Activated gamma-delta T cell treated with Interleukin-2 at 50 U/mL for 16 hours (primary cell): ENCODE measurements at places on chromosomes 5 and 9.
A peak's percentile ranks its signal among the peaks of the same experiment; 100 is the strongest.

GRCh38 chr5:146052780-146053179 is 52.6 kb downstream of the PLAC8L1 start:
- no peak for DNase-seq

DNA sequence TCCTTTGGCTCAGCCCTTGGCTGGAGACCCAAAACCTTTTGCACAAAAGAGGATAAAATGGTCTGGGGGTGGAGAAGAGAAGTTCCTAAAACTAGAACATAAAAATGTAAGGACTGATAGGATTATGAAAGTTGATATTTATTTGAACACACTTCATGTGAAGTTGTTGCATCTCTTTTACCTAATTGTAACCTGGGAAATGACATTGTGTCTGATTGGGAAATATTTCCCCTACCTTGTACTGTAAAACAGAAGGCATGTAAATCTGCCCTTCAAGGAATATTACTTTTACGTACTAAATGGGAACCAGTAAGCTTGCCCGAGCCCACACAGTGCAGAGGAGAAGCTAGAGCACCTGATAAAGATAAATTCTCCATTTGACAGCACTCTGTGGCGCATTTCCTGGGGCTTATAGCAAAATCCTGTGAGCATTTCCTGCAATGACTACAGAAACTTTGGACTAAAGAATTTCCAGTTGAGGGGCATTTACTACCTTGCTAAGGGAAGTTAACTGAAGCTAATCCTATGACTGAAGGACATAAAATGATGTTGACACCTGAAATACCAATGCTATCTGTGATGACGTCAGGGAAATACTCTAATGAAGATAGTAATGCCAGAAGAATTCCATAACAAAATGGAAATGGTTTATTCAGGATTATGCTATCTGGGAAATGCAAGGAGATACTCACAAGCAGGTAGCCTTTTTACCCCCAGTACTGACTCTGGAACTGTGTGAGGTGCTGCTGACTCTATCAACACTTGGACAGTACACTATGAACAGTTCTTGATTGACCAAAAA is 78.3 kb upstream of the LIFR start:
- DNase-seq: no peak

DNA sequence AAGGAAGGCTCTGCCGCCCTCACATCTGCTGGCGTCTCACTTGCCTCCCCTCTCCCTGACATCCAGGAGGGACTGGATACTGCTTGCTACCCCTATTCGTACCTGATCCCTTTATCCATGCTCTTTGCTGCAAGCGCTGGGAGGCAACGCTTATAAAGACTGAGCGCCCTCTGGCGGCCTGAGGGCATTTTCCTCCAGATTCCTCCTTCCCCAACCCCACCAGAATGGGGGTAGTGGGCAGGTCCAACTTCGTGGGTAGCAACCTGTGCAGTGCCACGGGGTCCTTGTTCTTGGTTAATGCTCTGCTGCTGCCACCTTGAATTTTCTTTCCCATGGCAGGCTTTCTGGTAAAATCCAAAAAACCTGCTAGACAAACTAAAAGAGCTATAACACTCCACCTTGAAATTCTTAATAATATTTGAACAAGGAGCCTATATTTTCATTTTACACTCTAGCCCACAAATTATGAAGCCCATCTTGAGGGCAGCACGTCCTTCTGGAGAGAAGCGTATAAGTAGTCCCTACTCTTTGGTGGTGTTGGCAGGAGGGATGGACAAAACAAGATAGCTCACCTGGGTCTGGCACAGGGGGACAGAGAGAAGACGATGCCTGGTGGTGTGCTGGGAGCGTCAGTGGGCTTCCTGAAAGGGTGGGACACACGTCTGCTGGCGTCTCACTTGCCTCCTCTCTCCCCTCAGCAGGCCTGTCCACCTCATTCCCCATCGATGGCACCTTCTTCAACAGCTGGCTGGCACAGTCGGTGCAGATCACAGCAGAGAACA is 52.5 kb downstream of the JADE2 start:
- DNase-seq: peak; percentile 76

DNA sequence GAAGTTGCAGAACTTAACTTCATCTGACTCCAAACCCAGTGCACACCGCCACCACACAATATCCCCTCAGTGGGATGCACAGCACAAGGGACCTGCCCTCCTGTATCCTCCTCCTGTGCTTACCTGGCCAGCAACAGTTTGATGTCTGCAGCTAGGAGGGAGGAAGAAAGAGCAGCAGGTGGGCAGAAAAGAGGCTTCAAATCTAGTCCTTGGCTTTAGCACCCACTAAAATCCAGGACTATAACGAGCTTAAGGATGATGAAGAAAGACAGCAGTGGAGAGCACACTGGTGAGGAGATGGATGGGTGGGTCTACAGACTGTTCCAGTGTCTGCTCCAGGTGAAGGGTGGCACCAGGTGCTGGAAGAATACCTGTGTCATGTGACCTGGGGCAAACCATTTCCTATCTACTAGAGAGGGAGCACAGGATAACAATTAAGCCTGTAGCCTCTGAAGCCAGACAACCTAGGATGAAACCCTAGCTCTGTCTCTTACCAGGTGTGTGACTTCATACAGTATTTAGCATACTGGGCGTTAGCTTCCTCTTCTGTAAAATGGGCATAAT is 100.0 kb downstream of the SH3TC2 start:
- DNase-seq: no peak

- DNase-seq: peak; percentile 76
Observed at GRCh38 chr9:127862075-127863011, 7.9 kb upstream of the ENG start.

DNA sequence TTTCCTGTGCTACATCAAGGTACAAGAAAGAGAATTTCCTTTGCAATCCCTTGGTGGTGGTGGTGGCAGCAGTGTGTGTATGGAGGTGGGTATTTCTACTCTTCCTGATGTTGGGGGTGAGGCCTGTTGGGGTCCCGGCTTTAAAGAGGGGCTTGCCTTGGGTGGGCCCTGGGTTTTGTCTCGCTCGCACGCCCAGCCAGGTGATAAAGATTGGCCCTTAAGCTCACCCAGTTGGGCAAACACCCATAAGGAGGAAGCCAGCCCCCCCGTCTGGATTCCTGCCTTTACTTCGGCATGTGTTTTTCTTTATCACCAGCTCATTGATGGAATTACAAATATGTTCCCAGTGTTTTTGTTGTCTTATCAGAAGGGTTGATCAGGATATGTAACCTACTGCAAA is 16.0 kb upstream of the SARDH start:
- no peak for DNase-seq

DNA sequence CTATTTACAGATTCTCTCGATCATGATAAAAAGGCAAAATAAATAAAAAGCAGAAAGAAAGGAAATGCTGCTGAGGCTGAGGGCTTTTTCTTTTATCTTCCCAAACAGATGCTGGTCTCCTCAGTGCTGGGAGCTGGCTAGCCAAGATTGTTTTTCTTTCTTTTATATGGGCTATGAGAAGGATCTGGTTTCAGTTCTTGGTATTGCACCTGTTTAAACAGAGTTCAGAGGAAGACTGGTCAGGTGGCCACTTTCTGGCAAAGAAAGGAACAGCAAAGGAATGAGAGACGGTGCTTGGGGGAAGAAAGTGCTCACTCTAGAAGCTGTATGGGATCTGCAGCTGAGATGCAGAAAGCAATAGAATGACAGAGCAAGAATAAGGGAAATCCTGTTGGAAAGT is 88.9 kb downstream of the SLF1 start:
- DNase-seq: no peak

DNA sequence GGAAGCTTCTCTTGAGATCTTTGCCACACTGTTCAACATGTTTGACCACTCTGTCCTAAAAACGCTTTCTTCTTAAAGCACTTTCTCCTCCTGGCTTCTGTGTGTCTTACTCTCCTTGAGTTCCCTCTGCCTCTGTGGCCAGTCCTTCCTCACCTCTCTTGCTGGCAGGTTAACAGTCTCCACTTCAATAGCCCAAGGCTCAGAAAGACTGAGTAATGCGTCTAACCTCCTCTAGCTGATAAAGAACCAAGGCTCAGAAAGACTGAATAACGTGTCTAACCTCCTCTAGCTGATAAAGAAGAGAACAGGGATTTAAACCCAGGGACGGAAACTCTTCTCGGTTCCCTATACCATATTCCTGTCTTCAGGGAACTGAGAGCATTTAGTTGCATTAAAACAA is 205.2 kb downstream of the AOPEP start:
- no peak for DNase-seq

DNA sequence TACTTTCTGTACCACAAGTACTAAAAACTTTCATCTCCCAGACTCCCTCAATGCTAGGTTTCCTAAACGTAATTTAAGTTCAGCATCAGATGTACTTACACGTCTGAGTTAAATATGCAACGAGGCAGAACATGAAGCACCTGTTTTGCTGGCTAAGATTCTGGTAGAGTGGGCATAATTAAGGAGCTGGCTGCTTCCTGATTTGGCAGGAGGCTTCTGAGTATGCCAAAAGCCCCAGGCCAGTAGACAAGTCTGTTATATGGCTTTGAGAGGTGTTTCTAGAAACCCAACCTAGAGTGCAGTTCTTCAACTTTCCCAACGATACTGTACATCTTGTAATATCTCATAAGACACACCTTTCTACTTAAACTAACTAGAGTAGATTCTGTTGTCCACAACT is 13.6 kb downstream of the TICAM2 start:
- DNase-seq: no peak

DNA sequence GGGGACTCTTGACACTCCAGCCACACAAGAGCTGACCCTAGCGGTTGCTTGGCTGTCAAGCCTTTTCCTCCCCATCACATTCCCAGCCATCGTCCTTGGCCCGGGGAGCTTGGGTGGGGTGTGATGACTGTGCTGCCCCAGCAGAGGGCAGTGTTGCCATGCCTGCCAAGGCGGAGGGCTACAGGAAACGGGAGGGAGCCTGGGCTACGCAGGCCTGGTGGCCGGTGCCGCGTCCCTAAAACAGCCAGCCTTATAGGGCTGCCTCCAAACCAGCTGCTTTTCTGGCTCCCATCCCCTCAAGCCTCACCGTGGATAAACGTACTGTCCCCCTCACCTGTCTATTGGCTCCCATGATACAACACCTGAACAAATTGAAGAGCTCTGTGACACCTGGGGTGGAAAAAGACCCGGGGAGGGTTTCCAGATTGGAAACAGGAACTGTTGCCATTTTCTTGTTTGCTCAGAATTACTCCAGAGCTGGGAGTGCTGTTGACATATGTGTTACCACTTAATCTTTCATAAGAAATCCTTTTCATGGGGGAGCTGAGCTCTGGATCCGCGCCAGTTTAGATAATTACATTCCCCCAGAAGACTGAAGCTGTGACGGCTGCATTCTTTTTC is 72.8 kb upstream of the ASTN2 start:
- DNase-seq: no peak

GRCh38 chr9:16846986-16847385 is 23.5 kb downstream of the BNC2 start:
- DNase-seq: no peak

- DNase-seq: no peak
Observed at GRCh38 chr9:78753039-78753438, 456.1 kb downstream of the PSAT1 start.

DNA sequence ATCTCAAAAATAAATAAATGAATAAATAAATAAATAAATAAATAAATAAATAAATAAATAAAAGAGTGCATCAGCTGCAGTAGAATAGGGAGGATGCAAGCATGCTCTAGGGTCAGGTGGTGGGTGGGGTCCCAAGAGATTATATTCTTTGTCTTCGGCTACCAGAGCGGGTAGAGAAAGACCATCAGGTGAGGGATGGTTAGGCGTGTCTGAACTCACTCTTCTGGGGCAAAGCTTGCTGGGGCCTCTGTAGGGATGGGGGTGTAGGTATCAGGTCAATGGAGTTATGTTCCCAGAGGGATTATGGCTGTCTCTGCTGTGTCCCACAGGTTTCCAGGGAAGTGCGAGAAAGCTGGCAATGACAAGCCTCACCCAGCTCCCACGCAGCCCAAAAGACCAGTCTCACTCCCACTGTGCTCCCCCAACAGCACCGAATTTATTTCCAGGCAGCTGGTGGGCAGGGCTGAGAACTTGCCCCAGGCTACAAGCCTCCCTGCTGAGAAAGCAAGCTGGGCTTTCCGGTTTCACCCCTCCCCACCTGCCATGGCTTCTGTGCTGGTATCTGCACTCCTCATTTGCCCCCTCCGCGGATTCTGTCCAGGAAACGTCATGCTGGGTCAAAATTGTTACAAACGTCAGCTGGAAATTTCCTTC is 180.8 kb downstream of the LURAP1L start:
- no peak for DNase-seq

- no peak for DNase-seq
Observed at GRCh38 chr5:116938488-116938887, 363.9 kb upstream of the SEMA6A start.

DNA sequence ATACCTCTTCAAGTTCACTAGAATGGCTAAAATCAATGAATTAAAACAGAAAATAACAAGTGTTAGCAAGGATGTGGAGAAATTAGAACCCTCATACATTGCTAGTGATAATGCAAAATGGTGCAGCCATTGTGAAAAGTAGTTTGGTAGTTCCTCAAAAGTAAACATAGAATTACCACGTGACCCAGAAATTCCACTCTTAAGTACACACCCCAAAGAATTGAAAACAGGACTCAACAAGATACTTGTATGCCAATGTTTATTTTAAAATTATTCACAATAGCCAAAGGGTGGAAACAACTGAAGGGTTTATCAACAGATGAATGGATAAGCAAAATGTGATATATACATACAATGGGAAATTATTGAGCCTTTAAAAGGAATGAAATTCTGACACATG is 70.3 kb downstream of the BARX1 start:
- no peak for DNase-seq

DNA sequence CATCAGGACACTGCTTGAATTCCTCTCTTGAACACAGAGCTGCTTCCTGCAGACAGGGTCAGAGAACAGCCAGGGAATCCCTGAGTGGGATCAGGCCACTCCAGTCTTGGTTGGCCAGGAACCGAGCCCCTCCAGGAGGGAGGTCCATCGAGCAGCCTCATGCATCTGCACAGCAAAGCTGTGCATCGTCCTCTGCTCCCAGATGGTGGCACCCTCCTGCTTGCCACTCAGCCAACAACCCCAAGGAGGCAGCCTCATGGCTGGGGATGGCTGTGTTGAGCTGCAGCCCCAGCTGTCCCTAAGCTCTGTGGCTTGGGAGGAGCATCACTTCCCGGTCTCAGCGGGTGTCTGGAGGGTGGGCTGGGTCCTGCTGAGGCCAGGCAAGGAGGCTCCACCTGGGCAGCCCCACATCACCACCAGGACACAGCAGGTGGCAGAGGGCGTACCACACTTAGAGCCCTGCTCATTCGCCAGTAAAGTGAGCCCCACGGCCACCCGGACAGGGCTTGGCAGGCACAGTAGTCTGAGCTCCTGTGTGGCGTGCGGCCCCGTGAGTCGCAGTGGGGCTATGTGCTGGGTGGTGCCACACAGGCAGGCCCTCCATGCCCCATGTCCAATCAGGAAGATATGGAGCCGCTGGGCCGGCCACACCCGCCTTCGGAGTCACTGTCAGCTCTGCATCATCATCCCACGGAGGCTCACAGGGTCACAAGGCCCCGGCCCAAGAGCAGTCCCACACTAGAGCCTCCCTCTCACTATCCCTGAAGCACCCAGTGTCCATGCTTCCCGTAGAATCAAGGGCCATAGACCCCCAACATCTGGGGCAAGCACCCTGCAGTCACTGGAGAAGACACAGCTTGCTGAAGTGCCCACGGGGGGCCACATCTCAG is 11.9 kb downstream of the LPCAT1 start:
- peak; percentile 2 for DNase-seq
